ENCODE measurements at places on chromosomes 6 and 20.

- peak; percentile 13 for DNase-seq
Observed at GRCh38 chr20:8969146-8969583, 99.7 kb upstream of the PLCB4 start.

GRCh38 chr6:168527451-168528210, 86.6 kb downstream of the SMOC2 start:
- DNase-seq, result no peak

DNA sequence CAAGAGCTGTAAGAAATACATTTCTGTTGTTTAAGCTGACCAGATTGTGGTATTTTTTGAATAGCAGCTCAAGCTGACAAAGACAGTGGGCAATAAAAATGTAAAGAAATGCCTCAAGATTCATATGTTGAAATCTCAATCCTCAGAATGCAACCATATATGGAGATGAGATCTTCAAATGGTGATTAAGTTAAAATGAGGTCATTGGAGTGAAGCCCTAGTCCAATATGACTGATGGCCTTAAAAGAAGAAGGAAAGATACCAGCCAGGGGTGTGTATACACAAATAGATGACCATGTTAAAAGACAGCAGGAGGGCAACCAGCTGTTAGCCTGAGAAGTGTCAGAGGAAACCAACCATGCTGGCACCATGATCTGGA, 7.1 kb upstream of the DDO start:
- no peak for DNase-seq

DNA sequence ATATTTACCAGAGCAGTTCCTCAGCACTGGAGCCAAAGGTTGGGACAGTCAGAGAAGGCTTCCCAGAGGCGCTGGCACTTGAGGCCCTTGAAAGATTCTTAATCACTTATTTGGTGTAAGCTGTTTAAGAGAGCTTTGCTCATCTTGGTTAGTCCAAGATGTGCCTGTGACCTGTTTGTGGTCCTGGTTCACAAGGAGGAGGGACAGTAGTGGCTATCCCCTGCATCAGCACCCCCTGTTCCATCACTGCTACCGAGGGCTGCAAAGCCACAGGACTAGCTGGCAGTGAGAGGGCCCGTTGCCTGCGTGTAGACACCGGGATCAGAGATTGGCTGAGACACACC, 35.7 kb downstream of the VEGFA start:
- no peak for DNase-seq
